Putamen (tissue), 1 donor: ENCODE measurements at places on chromosomes 6 and 20.

- DNase-seq: no peak
These were observed 40.3 kb upstream of the CCDC167 start for GRCh38 chr6:37540029-37540352.

DNA sequence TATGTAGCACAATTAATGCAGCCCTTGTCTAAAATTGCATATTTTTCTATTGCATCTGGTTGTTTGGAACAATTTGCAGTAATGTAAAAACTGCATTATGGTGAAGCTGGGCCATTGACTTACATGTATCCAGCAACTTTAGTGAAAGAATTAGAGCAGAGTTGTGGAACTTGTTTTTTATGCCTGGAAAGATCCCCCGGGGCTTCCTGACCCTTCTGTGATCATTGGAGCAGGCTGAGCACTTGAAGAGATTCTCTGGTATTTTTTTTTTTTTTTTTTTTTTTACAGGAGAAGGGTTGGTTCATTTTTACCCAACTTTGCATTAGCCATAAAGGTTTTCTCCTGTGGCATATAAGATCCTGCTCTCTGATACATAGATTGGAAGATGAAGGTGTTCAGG, 45.0 kb downstream of the LIN28B start:
- no peak for DNase-seq

DNA sequence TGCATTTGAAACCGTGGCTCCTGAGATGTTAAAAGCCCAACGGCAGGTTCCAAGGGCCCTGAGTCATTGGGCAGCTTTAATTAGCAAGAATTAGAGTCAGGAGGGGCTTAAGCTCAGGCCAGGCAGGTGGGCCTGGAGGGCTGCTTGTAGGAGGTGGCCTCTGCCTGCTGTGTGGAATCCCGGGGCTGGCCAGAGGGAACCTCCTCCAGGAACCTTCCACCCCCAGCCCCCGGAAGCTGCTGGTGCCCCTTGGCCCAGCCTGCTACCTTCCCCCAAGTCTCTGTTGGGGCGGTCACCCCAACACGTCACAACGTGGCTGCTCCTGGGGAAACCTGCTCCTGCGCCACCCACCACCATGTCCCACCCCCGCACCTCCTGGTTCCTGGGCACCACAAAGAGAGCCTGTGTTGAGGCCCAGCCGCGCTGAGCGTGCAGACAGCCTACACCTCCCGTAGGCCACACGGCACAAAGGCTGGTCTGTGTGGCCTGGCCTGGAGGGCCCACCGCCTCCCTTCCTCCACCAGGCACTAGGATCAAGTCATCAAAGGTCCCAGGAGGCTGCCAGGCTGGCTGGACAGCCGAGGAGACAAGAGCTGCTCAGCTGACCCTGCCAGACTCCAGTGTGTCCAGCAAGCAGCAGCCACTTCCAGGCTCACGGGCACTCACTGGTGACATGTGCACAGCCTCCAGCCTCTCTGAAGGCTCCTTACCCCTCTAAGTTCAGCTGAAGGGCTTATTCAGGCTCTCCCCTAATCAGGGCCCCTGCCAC, 86.3 kb downstream of the SNX5 start:
- peak; percentile 38 for DNase-seq

DNA sequence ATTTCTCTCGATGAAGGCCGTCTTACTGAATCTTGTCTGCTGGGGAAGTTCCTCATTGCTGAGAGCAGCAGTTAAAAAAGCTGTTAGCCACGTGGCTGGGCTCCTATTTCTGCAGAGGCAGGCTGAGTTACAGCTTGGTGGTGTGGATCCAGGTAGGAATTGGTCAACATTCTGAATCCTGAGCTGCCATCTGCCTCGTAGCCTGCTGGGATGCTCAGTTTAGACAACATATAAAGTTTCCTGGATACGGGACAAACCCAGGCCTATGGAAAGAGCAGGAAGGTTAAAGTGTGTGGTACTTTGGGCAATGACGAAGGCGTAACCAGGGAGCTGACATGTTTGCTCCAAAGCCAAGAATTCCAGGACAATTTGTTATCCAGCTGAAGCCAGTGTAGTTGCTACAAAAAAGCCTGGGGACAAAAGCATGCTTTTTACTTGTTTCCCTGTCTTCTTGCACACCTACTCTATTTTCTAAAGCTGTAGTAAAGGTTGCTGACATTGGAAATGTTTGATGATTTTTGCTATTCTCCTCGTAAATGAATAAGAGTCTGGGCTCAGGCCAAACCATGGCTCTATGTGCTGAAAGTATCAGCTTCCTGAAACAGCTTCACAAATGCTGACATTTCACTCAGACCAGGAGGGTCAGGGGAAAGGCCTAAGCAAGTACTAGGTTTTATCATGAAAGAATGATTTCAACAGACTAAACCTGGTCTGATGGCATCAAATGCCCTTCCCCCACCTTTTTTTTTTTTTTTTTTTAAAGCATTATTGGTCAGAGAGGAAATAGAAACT, 12.4 kb upstream of the MYLK2 start:
- DNase-seq: no peak

GRCh38 chr20:63351326-63351700, 9.8 kb downstream of the CHRNA4 start:
- no peak for DNase-seq
